ENCODE measurements at places on chromosomes 7 and 10. TPM values are rescaled to one million over a fixed set of nuclear protein-coding genes. Genes with fewer than 3 reads are reported as not detected.
A peak's percentile ranks its signal among the peaks of the same experiment; 100 is the strongest.

DNA sequence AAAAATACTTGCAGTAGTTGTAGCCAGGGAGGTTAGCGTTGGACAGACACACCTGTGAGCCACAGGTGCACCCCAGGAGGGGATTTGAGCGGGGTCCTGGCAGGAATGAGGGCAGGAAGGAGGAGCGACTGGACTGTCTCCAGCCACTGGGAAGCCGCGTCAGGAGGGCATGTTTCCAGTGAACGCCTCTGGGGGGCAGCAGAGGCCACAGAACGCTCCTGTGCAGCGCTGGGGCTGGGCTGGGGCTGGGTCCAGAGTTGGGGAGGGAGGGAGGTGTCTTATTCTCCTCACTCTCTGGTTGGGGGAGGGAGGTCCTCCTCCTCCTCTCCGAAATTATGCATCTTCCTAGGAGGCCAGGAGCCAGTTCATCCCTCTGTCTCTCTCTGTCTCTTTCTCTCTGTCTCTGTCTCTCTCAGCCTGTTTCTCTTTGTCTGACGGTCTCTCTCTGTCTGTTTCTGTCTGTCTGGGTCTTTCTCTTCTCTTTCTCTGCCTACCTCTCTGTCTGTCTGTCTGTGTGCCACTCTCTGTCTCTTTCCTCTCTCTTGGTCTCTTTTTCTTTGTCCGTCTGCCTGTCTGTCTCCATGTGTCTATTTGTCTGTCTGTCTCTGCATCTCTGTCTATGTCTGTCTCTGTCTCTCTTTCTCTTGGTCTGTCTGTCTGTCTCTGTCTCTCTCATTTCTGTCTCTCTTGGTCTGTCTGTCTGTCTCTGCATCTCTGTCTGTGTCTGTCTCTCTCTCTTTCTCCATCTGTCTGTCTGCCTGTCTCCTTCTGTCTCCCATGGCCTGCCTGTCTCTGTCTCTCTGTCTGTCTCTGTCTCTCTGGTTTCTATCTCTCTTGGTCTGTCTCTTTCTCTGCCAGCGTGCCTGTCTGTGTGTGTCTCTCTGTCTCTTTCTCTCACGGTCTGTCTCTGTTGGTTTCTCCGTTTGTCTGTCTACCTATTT is 9.9 kb upstream of the PSMG3 start:
- peak; percentile 79 for DNase-seq

OR2A12 gene
- polyA plus RNA-seq, result not detected

GRCh38 chr10:71127773-71128172 is 84.6 kb upstream of the UNC5B start:
- DNase-seq, result no peak

GRCh38 chr10:100659361-100660098 is 85.9 kb upstream of the PAX2 start:
- DNase-seq, result no peak

FAM237B gene
- not detected for polyA plus RNA-seq

TAS2R4 gene
- 1.0 TPM for polyA plus RNA-seq

GRCh38 chr10:4718544-4718943 is 107.5 kb upstream of the AKR1E2 start:
- no peak for DNase-seq

TMEM270 gene
- polyA plus RNA-seq, result not detected

CCAR1 gene
- 73.2 TPM for polyA plus RNA-seq

- no peak for DNase-seq
Measured at GRCh38 chr10:8042721-8043568, 11.5 kb upstream of the GATA3 start.

All from muscle of arm (tissue), 14 donors.